NCI-H1092 treated with DMSO at 0.1 percent for 48 hours (cell line): ENCODE measurements at places on chromosomes 5 and 9.

DNA sequence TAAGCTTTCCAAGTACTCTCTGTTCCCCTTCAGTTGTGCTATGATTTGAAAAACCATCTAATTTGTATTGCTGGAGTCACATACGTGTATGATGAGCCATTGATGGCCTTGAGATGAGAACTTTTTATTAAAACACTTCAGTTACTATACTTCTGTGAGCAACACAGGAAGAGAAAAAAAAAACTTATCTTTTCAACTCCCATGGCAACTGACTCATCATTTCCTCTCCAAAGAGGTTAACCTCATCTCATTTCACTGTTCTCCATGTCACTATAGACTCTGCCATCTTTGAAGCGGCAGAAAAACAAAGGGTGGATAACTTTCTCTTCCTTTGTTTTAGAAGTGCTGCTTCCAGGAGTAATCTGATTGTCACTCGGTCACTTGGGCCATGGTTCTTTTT lies 104.3 kb upstream of the PCSK1 start:
- DNase-seq = no peak

DNA sequence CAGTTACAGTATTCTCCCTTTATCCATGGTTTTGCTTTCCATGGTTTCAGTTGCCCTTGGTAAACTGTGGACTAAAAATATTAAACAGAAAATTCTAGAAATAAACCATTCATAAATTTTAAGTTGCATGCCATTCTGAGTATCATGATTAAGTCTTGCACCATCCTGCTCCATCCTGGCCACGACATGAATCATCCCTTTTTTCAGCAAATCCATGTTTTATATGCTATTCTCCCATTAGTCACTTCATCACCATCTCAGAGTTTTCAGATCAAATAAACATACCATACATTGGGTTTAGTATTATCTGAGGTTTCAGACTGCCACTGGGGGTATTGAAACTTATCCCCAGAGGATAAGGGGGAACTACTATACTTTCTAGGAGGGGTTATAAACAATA lies 234.4 kb upstream of the ATP10B start:
- DNase-seq = no peak

GRCh38 chr9:33239921-33240320 lies at the start of gene SPINK4:
Gene SPINK4 (plus strand): TSS chr9:33240167. CDS start chr9:33240209, 42 bp downstream.
- no peak for DNase-seq

GRCh38 chr5:14245132-14245925 lies 102.2 kb downstream of the TRIO start:
- DNase-seq = no peak

DNA sequence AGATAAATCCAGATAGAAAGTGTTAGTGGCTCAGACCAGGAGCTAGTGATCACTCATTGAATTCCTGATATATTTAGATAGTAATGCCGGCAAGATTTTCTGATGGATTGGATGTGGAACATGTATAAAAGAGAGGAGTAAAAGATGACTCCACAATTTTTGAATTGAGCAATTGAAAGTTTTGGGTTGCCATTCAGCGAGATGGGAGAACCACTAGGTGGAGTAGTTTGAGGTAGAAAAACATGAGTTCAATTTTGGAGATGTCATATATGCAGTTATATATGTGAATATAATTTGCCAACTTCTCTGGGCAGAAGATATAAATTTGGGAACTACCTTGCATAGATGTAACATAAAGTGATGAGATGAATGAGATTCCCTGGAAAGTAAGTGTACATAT lies 502.5 kb upstream of the SEMA6A start:
- DNase-seq = no peak

DNA sequence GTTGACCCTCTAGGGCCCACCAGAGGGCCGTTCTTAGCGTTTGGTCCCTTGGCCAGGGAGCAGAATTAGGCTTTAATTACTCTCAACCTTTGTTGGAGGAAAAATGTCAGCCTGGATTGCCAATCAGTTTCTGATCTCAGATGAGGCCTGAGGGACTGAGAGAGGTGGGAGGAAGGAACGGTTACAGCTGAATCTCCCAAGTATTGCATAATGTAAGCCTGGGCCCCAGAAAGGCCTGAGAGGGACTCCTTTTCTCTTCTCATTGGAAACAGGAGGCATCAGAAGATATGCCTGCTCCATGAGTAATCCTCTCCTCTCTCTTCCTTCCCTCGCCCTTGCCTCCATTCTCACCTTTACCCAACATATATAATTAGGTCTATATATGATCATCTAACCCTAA lies 105.7 kb downstream of the INSYN2B start:
- DNase-seq = no peak

GRCh38 chr5:1008451-1009358 lies at the start of gene NKD2:
Gene NKD2 (plus strand): TSS chr5:1008802. CDS start chr5:1009058, 256 bp downstream.
- peak; percentile 25 for DNase-seq

- no peak for DNase-seq
These were observed 49.5 kb upstream of the SUSD1 start for GRCh38 chr9:112224401-112225289.

DNA sequence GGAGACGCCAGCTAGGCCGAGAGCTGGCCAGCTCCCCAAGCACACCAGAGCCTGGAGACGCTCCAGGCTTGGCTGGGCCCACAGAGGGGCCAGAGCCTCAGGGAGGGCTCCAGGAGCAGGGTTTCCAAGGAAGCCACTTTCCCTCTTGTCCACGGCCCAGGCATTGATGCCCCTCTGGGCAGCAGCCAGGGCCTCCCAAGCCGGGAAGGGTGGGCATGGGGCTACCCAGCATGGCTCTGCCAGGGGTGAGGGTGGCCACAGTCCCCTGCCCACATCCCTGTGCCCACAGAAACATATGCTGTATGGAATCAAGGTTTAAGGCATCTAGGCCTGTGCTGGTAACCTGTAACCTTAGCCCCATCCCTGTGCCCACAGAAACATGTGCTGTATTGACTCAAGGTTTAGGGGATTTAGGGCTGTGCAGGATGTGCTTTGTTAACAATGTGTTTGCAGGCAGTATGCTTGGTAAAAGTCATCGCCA lies 1.5 kb upstream of the DPP7 start:
- DNase-seq = no peak

DNA sequence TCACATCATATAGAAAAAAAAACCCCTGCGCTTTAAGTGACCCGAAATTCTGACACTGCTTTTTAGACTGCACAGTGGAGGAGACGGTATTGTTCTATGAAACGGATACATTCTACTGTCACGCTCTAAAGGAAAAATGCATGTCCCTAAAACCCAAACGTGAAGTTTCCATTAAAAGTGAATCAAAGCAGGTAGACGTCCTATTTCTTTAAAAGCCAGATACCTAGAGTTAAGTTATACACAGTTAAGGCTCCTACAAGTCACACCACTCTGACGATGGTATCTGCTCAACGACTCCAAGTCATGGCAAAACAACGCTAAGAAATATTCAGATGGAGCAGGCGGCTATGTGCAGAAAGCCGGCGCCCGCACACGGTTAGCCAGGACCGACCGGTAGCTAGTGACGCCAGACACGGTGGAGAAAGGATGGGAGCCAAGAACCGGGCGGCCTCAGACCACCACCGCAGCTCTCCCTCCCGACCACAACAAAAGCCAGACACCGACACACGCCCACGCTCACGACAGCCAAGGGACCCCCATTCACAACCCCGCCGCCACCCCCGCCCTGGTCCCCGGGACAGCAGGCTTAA lies 734 bp downstream of the SKP1 start:
- no peak for DNase-seq

GRCh38 chr9:111440226-111440625 lies 44.0 kb downstream of the ECPAS start:
- DNase-seq = no peak

DNA sequence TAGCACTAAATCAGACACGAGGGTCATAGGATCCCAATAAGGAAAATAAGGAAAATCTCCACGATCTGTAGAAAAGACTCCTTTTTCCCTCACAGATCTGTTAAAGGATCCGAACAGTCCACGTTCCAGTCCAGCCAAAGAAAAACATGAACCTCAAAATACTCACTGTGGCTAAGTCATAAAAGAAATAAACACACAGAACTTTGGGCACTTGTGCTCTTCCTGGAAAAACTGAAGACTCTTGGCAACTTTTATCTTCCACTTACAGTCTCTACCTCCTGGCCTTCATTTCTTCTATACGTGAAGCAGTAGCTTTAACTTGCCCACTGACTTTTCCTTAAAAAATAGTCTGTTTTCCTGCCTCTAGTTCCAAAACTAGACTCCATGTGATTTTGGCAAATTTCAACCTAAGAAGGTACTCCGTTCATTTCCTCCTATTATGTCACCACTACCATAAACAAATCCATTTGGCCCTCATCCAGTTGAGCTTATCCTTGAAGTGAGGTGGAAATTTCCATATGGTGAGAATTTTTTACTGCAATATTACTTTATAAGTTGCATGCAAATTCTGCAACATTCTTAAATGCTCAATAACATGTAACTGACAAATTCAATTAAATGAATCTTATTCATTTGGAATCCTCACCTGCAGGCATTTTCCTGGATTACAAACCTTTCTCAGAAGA lies 5.3 kb upstream of the LHFPL2 start:
- DNase-seq = no peak

DNA sequence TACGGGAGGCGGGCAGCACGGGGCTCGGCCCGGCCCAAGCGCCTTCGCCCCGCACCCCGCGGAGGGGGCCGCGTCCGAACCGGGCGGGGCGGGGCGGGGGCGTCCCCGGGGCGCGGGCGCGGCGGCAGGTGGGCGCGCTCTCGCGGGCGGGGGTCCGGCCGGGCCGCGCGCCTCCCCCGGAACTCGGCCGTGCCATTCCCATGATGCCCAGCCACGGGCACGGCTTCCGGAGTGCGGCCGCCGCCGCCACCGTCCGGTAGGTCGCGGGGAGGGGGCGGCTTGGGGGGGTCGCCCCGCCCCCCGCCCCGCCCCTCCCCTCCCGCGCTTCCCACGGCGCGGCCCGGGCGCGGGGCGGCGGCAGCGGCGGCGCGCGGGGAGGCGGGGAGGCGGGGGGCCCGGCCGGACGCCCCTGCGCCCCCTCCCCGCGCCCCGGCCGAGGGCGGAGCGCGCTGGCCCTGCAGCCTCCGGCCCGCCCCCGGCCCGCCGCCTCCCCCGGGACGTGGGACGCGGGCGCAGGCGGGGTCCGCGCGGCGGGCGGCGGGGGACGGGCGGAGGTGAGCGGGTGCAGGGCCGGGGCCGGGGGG lies at the start of gene PPP1R26:
Gene PPP1R26 (plus strand): TSS at position 314 of the 584 bp plus-strand sequence. CDS start 4,729 bp downstream, outside the sequence.
- DNase-seq = no peak

- DNase-seq = peak; percentile 7
These were observed 53.0 kb downstream of the TEK start for GRCh38 chr9:27162045-27162444.

- DNase-seq = no peak
These were observed 2.5 kb upstream of the CDK9 start for GRCh38 chr9:127783111-127784008.

DNA sequence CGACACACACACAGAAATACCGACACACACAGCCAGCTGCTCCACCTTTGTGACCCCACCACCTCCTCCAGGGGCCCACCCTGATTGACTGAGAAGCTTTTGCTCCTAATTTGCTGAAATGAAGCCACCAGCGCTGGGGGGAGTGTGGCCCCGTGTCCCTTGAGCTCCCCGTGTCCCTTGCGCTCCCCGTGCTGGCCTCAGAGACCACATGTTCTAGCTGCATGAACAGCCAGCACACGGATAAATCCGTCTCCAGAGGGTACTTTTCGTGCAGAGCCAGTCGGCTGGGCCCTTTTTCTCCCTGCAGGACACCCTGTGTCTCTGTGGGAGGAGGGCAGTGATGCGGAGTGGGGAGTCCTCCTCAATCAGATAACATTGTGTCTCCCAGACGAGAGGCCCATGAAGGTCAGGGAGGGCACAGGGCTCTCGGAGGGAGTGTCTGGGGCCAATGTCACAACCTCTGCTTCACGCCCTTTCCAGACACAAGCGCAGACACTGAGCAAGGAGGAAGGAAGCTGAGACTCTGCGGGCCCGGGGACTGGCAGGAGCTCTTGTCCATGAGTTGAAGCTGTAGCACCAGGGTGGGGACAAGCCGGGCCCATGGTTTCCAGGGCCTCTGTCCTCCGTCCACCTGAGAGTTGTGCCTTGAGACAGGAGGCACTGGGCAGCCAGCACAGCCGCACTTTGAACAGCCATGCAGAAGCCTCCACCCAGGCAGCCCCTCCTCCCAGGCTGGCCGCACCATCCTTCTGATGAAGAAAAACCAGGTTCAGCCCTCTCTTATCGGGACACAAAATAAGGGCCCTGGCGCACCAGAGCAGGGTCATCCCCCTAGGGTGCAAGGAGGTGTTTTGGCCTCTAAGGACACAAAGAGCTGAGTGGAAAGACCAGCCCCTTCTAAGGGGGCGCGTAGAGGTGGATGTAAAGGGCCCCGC lies 36.4 kb upstream of the SLC6A19 start:
- no peak for DNase-seq

GRCh38 chr5:168920019-168920810 lies 341.0 kb upstream of the PANK3 start:
- no peak for DNase-seq

GRCh38 chr5:123176938-123177275 lies 87.9 kb downstream of the PRDM6 start:
- no peak for DNase-seq

- DNase-seq = peak; percentile 86
These were observed 3.9 kb downstream of the STC2 start for GRCh38 chr5:173324115-173325001.

DNA sequence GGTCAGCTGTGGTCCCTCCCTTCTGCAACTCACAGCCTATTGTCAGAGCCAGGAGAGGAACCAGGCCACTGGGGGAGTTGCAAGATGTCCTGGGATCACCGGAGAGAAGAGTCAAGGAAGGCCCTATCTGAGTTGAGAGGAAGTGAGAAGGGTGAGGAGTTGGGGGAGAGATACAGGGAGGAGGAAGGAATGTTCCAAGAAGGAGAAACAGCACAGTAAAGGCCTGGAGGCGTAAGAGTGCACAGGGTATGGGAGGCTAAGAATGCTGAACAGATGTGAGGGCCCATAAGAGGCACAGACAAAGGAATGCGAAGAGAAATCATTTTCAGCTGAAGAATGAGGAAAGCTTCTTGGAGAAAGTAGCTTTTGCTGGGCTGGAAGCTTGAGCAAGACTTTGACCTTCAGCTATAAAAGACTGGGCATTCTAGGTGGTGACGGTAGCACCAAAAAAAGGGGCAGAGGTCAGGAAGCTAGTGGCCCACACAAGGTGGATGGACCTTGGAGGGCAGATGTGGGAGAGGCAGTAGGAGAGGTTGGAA lies 21.6 kb upstream of the CSF1R start:
- no peak for DNase-seq

- peak; percentile 0 for DNase-seq
These were observed 260.7 kb upstream of the KCNN2 start for GRCh38 chr5:114101153-114101552.

- no peak for DNase-seq
These were observed 99.3 kb downstream of the NNT start for GRCh38 chr5:43702293-43702692.

- no peak for DNase-seq
These were observed 459.0 kb downstream of the TLE4 start for GRCh38 chr9:80030801-80031200.

- DNase-seq = no peak
These were observed 42.1 kb downstream of the SLC46A2 start for GRCh38 chr9:112848316-112849151.

DNA sequence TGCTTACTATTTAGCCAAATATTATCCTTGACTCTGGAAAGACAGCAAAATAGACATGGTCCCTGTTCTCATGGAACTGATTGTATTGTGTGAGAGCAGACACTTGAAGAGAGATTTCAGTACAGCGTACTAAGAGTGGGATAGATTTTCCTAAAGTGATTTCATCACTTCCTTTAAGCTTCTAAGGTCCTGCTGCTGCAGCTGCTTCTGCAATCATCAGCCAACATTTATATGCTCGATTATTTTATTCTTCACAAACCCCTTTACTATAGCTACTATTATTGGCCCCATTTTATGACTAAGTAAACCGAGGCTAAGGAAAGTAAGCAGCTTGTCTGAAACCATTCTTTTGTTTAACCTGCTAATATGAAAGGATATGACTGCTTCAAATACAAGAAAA lies 137.7 kb downstream of the SPATA31D1 start:
- no peak for DNase-seq

- no peak for DNase-seq
These were observed 244.5 kb downstream of the MLLT3 start for GRCh38 chr9:20377790-20378189.
